ENCODE measurements at places on chromosomes 1 and 21. TPM values are rescaled to one million over a fixed set of nuclear protein-coding genes. Genes with fewer than 3 reads are reported as not detected.

The MMP23B gene
- 12.9 TPM for total RNA-seq

The PDE9A gene
- 1.7 TPM for total RNA-seq

The SMPDL3B gene
- total RNA-seq = not detected

The ASCL5 gene
- not detected for total RNA-seq

The HMGCL gene
- total RNA-seq = 18.5 TPM

The CBR3 gene
- total RNA-seq = 11.6 TPM

The OR2L3 gene
- not detected for total RNA-seq

The ATP6V1G3 gene
- total RNA-seq = not detected

The FOXO6 gene
- not detected for total RNA-seq

The AADACL4 gene
- not detected for total RNA-seq

The LMX1A gene
- total RNA-seq = not detected

The BACE2 gene
- total RNA-seq = 18.8 TPM

Data from placental pericyte (primary cell).